Mesothelial cell of epicardium (in vitro differentiated cells): ENCODE measurements at places on chromosomes 7 and 10. TPM values are rescaled to one million over a fixed set of nuclear protein-coding genes. Genes with fewer than 3 reads are reported as not detected.

The UTF1 gene
- total RNA-seq = not detected in 3 replicates

The SYNPO2L gene
- 0.07 to 0.22 TPM (median 0.11 TPM) in 3 replicates for total RNA-seq

The C7orf33 gene
- not detected in 3 replicates for total RNA-seq

The EPHA1 gene
- total RNA-seq = 23.2 to 28.8 TPM (median 27.3 TPM) in 3 replicates

The SPDYE5 gene
- total RNA-seq = 0.14 to 0.16 TPM in 2 of 3 replicates, not detected in the other

- no peaks in the 10 kb centered on the region for H3K36me3 ChIP-seq
- no peak overlapping the region for H3K27ac ChIP-seq
- H3K4me1 ChIP-seq = peaks cover 14% of the 10 kb centered on the region
- no peaks in the 10 kb centered on the region for H3K27me3 ChIP-seq
- DNase-seq = no peak
These were observed 146.5 kb upstream of the MEOX2 start for GRCh38 chr7:15832996-15833395.

DNA sequence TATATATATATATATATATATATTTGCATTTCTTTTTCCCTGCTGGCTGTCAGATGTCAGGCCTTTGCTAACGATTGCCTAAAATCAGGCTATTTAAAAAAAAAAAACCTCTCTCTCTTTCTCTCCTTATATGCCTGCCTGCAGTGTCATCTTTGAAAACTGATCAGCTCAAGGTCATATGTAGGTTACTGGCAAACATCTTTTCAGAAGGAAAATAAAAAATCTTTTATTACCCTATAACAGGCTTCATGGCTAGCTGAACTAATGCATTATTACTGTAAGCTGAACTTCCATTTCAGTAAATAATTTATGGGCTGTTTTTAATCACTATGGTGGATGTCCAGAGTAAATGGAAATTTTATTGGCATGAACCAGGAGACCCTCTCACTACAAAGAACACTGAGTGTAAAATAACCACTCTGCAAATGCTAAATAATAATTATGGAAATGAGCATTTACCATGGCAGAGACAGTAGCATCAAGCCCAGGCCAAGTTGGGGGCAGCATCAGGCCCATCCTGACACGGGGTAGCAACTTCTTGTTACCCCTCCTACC, 29.3 kb downstream of the HSPA12A start:
- H3K27me3 ChIP-seq = peaks cover 17% of the 10 kb centered on the region
- no peaks in the 10 kb centered on the region for H3K36me3 ChIP-seq
- no peak overlapping the region for H3K4me3 ChIP-seq
- no peak for DNase-seq
- H3K4me1 ChIP-seq = peaks cover 51% of the 10 kb centered on the region
